Germinal center (tissue), 1 donor: ENCODE measurements at places on chromosomes 13 and 19.

- DNase-seq = no peak
Measured at GRCh38 chr13:101291206-101291605, 125.1 kb downstream of the NALCN start.

- DNase-seq = no peak
Measured at GRCh38 chr13:35894636-35895035, 236.5 kb downstream of the DCLK1 start.

- no peak for DNase-seq
Measured at GRCh38 chr13:102197193-102197592, 204.7 kb downstream of the FGF14 start.

DNA sequence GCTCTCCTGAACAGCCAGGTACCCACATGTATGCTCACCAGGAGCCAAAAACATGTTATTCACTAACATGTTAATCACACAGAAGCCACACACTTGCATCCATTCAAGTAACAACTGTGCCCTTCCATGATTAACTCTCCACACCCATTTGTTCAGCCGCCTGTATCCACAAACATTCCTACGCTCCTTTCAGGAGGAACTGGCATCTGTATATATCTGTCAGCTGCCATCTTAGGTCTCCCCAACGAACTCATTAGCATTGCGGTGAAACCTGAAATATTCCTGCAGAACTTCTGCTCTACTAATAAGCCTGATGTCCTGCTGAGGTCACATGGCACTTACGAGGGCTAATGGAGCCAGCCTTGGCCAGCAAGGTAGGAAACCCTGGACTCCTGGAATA lies 33.0 kb downstream of the OLFM2 start:
- no peak for DNase-seq

- DNase-seq = no peak
Measured at GRCh38 chr19:53246498-53246897, 8.2 kb downstream of the ZNF677 start.

DNA sequence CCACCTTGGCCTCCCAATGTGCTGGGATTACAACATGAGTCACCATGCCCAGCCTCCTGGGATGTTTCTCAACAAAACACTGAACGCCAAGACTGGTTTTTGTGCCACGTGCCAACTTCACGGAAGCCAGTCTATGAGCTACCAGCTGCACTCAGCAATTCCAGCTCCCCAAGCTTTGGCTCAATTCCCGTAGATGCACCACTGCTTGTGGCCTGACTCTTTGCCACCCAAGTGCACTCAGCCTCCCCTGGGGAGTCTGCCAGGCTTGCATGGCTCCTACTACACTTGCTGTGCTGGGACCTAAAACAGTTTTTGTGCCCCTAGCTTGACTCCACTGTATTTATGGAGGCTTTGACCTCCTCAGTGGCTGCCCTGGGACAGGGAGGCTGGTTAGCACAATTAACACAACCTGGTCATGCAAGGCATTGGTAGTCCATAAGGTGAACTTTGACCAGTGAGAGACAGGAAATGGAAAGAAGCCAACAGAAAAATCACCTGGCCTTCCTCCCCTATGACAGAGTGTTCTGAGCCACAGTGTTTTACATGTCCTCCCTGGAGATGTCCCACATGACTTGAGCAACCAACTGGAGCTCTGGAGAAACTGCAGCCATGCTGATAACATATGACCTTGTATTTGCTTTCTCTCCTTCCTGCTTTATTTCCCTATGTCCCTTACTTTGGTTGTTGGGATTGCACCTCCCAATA lies 1173.1 kb downstream of the UQCRFS1 start:
- no peak for DNase-seq

GRCh38 chr13:42078128-42078808 lies 29.8 kb downstream of the DGKH start:
- DNase-seq = no peak

DNA sequence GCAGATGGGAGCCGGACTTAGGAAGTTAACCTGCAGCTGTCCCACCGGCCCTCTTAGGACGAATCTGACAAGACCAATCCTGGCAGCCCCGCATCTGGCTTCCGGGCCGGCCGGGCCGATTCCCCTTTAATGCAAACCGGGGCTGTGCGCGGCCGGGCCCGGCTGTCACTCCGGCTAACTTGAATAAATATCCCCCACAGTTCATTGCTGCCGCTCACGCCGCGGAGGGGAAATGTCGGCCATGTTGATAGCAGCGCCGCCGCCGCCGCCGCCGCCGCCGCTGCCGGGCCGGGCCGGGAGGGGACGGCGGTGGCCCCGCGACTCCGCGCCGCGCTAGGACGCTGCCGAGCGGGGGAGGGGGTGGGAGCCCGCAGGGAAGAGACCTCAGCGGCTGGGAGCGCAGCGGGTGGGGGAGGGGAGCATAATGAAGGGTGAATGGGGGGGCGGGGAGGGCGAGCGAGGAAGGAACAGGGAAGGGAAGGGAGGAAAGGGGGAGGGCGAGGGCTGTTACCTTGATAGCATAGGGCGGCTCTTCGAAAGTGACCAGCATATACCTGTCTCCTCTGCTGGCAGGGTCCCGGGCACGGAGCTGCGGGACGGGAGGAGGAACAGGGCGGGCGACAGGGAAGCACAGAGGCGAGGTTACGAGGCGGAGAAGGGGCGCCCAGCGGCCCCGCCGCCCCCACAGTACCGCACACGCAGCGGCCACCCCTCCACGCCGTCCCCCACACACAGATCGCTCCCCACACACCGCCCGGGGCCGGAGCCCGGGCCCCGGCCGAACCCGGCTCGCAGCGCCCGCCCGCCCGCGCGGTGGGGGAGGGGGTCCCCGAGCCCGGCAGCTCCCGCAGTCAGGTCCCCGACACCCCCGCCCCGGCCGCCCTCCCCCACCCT lies 1.1 kb downstream of the INTS6 start:
- DNase-seq = peak; percentile 72

DNA sequence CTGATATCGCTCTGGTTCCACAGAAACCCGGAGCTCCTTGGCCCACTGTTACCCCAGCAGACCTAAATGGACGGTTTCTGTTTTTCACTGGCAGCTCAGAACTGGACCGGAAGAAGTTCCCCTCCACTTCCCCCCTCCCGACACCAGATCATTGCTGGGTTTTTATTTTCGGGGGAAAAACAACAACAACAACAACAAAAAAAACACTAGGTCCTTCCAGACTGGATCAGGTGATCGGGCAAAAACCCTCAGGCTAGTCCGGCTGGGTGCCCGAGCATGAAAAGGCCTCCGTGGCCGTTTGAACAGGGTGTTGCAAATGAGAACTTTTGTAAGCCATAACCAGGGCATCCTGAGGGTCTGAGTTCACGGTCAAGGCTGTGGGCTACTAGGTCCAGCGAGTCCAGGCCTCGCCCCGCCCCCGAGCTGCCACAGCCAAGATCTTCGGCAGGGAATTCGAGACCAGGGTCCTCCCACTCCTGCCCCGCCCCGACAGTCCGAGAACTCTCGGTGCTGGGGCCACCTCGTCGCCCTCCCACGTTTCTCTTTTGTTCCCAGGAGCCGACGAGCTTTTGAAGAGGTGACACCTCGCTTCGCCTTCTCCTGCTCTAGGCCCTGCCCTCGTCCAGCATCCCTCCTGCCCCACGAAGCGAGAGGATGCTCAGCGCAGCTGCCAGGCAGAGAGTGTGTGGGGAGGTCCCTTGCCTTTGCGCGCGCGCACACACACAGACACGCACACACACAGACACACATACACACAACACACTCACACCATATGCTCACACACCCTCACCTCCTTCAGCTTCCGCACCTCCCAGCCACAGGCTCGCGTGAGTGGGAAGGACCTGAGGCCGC lies 8.8 kb downstream of the ZIC2 start:
- DNase-seq = no peak

- no peak for DNase-seq
Measured at GRCh38 chr13:75787249-75787928, 151.3 kb downstream of the LMO7 start.

DNA sequence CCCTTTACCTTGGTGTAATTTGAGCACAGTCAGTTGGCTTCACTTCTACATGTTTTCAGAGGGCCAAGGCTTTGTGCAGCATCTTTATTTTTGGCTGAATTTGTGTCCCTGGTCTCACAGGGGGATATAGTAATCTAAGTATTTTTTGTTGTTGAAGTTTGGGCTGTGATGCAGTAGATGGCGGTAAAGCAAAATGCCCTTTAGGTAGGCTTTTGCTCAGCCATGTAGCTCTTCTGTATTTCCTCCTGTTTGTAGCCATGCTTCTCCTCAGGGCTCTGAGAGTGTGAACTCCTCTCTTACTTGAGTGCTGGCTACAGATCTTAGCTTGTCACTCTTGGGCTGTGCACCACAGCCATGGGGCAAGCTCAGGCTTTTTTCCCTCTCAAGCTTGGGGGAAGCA lies 328.6 kb downstream of the SLITRK5 start:
- no peak for DNase-seq

GRCh38 chr13:98577836-98578285 lies 954 bp upstream of the STK24 start:
- no peak for DNase-seq

GRCh38 chr19:48858984-48859710 lies 9.3 kb downstream of the PLEKHA4 start:
- peak; percentile 88 for DNase-seq

- DNase-seq = no peak
Measured at GRCh38 chr13:75123428-75123827, 358.5 kb downstream of the TBC1D4 start.

GRCh38 chr13:25860265-25860664 lies 191.6 kb downstream of the SHISA2 start:
- no peak for DNase-seq

DNA sequence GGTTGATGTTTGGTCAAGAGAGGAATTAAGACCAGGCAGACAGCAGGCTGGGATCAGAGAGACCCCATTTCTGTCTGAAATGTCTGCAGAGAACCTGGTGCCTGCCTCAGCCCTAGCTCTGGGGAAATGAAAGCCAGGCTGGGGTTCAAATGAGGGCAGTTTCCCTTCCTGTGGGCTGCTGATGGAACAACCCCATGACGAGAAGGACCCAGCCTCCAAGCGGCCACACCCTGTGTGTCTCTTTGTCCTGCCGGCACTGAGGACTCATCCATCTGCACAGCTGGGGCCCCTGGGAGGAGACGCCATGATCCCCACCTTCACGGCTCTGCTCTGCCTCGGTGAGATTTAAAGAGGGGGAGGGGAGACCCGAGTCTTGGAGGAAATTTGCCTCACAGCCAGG lies at the start of gene LILRB4:
TSS of gene LILRB4 (plus strand) at position 256 of the 400 bp plus-strand sequence. CDS start at position 305, 49 bp downstream.
- DNase-seq = no peak

DNA sequence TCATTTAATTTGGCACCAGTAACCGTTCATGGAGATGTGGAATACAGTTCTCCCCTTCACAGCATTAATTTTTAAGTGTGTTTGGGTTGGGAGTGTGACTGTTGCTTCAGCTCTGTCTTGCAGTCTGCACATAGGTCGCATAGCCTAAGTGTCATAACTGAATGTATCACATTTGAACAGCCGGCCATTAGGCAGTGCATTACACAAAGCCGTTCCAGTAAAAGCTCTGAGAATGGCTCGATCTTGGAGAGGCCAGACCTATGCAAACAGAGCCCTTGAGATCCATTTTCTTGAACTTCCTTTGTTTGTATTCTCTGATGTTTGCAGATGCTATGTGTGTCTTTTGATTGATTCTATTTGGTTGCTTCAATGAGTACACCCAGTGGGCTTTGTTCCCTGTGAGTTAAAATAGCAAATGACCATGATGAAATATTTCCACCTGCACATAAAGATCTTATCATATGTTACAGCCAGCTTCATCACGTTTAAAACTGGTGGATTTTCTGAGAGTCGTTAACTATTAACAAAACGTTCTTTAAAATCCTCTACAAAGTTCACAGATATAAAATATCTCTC lies 1104.9 kb upstream of the SLC10A2 start:
- no peak for DNase-seq

DNA sequence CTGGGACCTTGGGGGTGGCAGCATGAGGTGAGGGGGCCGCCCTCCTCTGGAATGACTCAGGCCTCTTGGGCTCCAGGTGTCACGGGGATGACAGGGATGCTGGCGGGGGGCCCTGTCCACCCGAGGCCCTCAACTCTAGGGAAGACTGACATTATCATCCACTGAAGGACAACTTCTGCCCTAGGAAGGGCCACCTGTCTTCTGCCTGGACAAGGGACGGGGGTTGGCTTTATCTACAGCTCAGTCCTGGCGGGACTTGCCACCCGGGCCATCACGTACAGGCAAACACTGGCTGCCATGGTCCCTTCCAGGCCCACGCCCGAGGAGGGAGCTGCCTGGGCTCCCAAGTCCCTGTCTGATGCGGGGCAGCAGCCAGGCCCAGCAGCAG lies 130.7 kb downstream of the STK24 start:
- no peak for DNase-seq

- no peak for DNase-seq
Measured at GRCh38 chr19:45827459-45828093, 12.5 kb upstream of the RSPH6A start.

- no peak for DNase-seq
Measured at GRCh38 chr13:105466376-105466775, 1069.1 kb downstream of the EFNB2 start.

DNA sequence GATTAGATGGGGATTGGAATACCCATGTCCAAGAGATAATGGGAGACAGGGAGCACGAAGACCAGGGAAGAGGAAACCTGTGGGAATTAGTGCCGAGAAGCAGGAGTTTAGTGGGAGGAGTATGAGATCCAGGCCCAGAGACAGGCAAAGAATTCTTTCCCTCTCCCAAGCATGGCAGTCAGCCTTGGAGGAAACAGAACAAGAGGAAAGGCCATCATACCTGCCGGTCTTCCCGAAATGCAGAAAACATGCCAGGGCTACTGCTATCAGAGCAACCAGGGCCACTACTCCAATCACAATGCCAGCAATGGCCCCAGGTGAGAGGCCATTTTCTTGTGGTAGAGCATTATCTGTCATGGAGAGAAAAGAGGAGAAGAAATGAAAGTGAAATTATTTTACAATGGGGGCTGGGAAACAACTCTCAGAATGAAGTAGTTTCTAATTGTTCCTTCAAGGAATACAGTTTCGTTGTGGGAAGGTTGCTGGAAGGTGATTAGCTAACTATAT lies 16.1 kb downstream of the CEACAM1 start:
- no peak for DNase-seq

GRCh38 chr13:34933349-34933748 lies 8.7 kb upstream of the NBEA start:
- no peak for DNase-seq

DNA sequence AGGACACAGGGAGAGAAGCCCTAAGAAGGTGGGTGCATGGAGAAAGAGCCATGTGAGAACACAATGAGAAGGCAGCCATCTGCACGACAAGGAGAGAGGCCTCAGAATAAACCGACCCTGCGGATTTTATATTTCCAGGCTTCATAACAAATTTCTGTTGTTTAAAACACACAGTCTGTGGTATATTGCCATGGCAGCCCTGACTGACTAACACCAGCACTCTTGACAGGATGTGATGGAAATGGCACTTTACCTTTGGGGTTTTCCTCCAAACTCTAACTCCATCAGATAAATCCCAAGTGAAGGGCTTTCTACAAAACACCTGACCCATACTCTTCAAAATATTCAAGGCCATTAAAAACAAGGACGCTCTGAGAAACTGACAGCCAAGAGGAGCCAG lies 13.2 kb upstream of the MED4 start:
- DNase-seq = no peak

GRCh38 chr19:10723591-10723990 lies 5.7 kb downstream of the DNM2 start:
- DNase-seq = no peak

GRCh38 chr19:18995804-18996241 lies 37.5 kb downstream of the SUGP2 start:
- DNase-seq = peak; percentile 78
